ENCODE measurements at places on chromosomes 4 and X.

DNA sequence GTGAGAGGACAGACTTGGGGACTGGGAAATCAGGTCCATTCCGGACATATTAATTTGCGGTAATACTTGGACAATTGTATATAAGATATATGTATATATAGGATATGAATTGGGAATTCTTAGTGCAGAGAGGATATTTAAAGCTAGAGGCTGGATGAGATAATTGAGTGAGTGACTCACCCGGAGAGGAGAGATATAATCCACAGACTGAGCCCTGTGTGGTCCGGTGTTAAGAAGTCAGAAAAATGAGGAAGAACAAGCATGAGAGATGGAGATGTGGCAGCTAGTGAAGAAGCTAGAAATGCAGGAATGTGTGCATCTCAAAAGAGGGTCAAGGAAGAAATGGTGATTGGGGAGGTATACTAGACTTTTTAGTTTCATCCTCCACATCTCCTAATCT lies 336.2 kb downstream of the SLC7A11 start:
- no peak for DNase-seq

GRCh38 chrX:35557916-35558315 lies 240.2 kb upstream of the MAGEB16 start:
- no peak for DNase-seq

DNA sequence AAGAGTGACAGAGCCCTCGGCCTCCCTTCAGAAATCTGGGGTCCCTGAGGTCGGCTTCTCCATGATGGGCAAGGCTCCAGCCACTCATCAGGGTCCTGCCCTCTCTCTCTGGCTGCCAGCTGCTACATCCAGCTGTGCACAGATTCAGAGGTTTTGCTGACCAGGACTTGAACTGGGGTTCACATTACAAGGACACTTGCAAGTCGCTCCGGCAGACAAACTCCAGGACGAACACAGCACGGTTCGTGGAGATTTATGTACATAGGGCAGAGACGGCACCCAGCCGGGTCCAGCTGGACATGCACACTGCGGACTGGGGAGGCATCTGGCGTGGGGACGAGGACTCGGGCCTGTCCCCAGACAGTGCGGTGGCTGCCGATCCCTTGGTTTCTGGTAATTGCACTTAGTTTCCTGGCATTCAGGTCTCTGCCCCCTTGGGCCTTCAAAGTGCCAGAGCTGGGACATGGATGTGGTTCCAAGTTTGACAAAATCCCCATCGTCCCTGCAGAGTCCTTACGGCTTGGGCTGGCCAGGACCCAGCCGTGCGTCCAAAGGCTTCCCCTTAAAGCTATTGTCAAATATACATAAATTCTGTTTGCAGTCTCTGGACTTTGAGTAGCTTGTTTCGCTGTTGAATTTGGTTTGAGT lies 6.2 kb upstream of the C4orf50 start:
- DNase-seq, result no peak

DNA sequence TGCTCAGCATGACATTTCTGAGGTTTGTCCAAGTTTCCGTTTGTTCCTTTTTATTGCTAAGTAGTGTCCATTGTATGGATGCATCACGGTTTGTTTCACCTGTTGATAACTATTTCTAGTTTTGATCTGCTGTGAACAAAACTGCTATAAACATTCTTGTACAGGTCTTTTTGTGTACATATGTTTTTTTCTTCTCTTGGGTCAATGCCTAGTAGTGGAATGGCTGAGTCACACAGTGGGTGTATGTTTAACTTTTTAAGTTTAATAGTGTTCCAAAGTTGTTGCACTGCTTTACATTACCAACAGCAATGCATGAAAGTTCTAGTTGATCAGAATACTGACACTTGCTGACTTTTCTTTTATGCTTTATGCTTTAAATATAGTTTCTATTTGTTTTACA lies 76.7 kb downstream of the MAOB start:
- no peak for DNase-seq

DNA sequence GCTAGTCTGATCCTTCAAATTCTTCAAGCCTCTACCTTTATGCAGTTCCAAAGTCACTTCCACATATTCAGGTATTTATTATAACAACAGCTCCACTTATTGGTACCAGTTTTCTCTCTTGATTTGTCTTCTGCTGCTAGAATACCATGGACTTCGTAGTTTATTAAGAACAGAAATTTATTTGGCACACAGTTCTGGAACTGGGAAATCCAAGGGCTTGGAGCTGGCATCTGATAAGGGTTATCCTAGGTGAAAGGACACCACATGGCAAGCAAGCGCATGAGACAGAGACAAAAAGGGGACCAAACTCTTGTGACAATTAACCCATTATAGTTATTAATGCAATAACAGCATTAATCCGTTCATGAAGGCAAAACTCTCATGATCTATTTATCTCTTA lies 600.5 kb upstream of the ATOH1 start:
- no peak for DNase-seq

Measured in right forelimb (tissue), 1 donor.